Left renal cortex interstitium (tissue), 4 donors: ENCODE measurements at places on chromosomes 3 and 15. TPM values are rescaled to one million over a fixed set of nuclear protein-coding genes. Genes with fewer than 3 reads are reported as not detected.

DNA sequence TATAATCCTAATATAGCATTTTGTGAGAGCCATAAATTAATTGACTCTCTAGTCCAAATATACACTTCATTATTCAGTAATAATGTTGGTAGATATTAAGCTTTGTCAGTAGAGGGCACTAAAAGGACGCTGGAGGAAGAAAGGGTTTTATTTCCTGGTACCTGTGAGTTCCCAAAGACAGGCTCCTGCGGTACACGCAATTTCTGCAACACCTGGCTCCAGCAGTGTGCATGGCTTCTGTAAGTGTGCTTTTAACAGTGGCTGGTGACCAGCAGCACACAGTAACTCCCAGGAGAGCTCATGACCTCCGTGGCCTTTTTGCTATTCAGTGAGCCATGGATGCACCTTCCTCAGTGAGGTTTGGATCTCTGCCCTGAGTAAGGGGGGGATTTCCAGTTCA lies 338.3 kb upstream of the ZNF385D start:
- peak; percentile 23 for DNase-seq

GRCh38 chr3:170864525-170865208 lies 5.3 kb downstream of the RPL22L1 start:
- DNase-seq, result no peak

GRCh38 chr3:134308350-134308891 lies 57.8 kb upstream of the RYK start:
- no peak for DNase-seq

DNA sequence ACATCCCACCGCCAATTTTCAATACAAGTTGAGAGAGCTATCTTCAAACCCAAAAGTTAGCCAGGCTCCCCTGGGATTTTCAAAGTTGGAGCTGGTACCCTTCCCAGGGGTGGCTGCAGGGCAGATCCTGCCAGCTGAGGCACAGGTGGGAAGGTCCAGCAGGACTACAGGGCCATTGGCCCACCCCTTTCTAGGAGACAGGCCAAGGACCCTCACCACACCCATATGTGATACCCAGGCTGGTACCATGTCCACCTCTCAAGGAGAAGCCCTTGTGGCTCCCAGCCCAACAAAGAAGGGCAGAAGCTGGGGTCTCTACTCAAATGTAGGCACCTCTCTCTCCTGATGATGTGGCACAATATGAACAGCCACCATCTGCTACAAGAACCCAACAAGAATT lies 8.0 kb downstream of the POC1A start:
- no peak for DNase-seq

DNA sequence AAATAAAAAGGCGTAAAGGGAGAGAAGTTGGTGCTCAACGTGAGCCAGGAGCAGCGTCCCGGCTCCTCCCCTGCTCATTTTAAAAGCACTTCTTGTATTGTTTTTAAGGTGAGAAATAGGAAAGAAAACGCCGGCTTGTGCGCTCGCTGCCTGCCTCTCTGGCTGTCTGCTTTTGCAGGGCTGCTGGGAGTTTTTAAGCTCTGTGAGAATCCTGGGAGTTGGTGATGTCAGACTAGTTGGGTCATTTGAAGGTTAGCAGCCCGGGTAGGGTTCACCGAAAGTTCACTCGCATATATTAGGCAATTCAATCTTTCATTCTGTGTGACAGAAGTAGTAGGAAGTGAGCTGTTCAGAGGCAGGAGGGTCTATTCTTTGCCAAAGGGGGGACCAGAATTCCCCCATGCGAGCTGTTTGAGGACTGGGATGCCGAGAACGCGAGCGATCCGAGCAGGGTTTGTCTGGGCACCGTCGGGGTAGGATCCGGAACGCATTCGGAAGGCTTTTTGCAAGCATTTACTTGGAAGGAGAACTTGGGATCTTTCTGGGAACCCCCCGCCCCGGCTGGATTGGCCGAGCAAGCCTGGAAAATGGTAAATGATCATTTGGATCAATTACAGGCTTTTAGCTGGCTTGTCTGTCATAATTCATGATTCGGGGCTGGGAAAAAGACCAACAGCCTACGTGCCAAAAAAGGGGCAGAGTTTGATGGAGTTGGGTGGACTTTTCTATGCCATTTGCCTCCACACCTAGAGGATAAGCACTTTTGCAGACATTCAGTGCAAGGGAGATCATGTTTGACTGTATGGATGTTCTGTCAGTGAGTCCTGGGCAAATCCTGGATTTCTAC lies at the start of gene RARB:
Gene RARB (plus strand): TSS at position 322 of the 847 bp plus-strand sequence. CDS start 469 bp downstream, at position 791.
- DNase-seq, result peak; percentile 92

DNA sequence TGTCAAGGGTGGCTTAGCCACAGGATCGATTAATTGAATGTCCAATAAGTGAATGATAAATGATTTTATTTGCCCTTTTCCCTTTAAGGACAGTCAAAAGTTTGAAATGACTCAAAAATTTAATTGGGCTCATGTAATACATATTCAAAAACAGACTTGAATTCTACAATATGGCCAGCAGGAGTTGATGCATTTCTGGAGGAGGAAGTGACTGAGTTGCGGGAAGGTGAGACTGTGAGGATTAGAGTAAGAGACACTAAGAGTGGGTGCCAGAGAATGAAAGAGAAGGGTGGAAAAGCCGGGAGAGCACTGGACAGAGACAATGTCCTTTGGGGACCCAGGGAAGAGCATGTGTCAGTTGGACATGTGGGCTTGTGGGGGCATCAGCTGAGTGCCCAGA lies 83.3 kb downstream of the MCTP2 start:
- no peak for DNase-seq

DNA sequence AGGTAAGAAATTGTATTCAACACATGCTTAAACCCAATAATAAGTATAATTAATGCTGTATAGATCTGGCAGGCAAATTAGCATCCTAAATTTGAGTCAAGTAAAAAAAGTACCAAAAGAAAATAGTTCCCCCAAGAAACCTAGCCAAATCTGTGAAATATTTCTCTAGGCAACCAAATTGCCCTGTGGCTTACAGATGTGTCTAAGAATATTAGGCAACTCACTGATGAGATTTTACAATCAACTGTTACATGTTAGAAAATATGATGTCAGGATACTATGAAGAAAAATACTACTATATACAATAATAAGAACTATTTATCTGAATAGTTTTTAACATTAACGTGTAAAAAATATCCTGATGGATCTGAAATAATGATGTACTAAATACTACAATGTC lies 397.1 kb downstream of the TIGIT start:
- no peak for DNase-seq

Gene HRG
- 1.9 TPM for polyA plus RNA-seq

Gene PLCH1
- polyA plus RNA-seq, result 9.2 TPM
